ENCODE measurements at places on chromosomes 16 and 17.

DNA sequence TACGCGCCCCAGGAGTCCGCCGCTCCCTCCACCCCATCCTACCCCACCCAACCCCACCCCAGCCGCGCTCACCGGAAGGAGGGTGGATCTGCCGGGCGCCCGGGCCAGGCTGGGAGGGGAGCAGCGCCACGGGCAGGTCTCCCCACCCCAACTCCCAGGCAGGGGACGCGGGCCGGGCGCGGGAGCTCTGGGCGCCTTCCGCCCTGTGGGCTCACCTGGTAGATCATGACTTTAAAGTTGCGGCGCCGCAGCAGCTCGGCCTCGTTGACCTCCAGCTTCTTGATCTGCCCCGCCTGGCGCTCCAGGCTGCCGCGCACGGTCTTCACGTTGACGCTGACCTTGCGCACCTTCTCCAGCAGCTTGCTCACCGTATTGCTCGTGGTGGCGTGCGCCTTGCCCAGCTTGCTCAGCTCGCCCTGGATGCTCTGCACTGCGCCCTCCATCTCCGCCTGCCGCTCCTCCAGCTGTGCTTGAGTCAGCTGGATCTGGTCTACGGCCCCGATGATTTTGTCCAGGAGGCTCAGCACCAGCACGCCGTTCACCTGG is 571 bp downstream of the CAVIN1 start:
- peak; percentile 8 for DNase-seq

GRCh38 chr17:62882284-62882683 is 74.2 kb upstream of the MARCHF10 start:
- no peak for DNase-seq

DNA sequence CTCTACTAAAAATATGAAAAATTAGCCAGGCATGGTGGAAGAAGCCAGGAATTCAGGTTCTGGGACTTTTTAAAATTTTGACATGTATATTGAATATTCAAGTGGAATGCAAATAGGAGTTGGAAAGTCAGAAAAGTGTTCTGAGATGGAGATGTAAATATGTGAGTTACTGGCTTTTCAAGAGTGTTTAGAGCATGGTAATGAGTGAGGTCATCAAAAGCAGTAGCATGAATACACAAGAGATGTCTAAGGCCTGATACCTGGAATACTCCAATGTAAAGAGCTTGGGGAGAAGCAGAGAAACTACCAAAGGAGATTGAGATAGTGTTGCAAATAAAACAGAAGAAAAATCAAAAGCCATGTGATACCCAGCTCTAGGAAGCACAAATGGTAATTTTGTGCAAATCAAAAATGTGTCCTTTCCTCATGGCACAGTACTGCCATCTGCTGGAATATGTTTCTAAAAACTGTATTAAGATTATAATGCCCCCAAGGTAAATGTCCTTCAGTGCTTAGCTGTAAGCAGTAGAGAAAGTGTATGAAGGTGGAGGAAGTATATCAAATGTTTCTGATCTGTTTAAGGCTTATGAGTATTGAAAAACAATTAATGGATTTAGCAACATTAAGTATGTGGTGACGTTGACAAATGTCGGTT is 908.4 kb downstream of the KCNJ18 start:
- DNase-seq: no peak

- DNase-seq: no peak
These were observed 16.8 kb upstream of the LRRC37A3 start for GRCh38 chr17:64936117-64936516.

DNA sequence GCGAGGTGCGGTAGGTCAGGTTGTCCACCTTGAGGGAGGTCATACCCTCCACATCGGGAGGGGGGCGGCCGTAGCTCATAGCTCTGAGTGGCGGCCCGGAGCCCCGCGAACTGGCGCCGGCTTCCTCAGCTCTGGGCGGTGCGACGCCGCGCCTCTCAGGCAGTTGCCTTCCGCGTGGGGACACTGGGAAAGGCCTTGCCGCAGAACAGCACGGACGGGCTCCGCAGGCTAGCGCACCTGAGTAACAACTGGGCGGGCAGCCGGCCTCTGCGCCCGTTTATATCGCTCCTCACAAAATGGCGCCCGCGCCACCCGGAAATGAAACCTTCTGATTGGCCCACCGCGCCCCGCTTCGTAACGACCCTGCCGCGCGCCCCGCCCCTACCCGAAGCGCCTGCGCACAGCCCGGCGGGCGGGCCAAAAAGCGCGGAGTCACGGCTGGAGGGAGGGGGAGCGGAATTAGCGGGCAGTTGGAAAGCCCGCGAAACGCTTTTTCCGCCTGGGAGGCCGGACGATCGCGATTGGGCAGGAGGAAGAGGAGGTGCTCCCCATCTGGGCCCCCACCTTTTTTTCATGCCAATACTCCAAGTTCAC is at the start of gene SRSF2:
Gene SRSF2, minus strand, starts transcription at position 250 of the 594 bp plus-strand sequence. Its CDS starts 171 bp downstream, at position 79.
- peak; percentile 98 for DNase-seq

GRCh38 chr17:57994436-57994835 is 6.4 kb upstream of the VEZF1 start:
- no peak for DNase-seq

DNA sequence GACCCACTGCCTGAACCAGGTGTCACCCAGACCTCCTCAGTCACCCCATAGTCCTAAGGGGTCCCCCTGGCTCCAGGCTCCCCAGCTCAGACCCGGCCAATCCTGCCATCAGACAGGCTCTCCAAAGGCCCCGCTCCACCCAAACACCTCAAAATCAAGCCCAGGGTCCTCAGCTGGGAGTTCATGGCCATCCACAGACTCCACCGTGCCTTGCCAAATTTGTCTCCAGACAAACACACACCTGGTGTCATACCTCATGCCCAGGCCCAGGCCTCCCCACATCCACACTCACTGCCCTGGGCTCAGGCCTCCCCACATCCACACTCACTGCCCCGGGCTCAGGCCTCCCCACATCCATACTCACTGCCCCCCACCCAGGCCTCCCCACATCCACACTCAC is 12.5 kb downstream of the RPH3AL start:
- no peak for DNase-seq

DNA sequence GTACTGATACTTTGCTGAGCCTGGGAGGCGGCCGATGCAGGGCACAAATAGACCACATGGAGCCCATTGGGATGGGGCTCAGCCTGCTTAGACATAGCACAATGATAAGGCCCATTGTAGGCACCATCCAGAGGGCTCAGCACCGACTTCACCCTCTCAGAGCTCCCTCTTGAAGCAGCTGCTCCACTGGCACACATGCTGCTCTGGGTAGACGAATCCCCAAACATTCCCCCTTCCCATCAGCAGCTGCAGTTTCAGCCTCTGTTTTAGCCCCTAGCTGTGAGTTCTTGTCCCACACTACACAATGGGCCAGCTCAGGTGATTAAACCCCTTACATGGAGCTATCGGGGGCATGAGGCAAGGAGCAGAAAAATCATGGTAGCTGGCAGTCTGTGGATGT is 174.1 kb downstream of the RGS9 start:
- DNase-seq: no peak

DNA sequence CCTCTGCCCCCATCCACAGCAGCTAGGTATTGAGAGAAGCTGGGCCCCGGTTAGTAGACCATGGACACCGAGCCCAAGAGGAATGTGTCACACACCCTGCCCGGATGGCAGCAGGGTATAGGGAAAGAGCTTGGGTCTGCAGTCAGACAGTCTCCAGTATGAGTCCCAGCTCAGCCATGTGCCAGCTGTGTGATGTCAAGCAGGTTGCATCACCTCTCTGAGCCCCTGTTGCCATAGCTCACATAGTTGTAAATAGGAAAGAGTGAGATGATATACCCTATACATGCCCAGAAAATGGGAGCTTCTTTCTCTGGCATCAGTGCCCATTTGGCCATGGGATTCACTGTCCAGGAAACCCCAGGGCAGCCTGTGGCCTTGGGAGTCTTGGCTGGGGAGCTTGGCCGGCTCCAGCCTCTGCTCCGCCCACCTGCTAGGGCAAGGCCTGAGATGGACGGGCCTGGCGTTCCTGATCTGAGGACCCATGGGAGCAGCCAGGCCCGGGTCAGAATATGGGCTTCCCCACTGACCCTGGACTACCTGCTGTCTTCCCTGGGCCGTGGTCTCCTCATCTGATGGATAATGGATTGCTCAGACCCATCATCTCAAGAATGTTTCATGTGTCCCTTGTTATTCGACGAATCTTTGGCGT is 13.2 kb downstream of the CD300LG start:
- no peak for DNase-seq

GRCh38 chr17:50111673-50112655 is 16.8 kb downstream of the PDK2 start:
- no peak for DNase-seq

DNA sequence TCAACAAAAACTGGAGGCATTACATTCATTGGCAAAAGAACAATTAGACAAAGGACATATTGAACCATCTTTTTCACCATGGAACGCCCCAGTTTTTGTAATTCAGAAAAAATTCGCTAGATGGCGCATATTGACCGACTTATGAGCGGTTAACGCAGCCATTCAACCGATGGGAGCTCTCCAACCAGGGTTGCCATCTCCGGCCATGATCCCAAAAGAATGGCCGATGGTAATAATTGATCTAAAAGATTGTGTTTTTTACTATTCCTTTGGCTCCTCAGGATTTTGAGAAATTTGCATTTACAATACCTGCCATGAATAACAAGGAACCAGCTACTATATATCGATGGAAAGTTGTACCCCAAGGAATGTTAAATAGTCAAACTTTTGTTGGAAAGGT is 21.4 kb downstream of the ALOX15B start:
- DNase-seq: peak; percentile 70

DNA sequence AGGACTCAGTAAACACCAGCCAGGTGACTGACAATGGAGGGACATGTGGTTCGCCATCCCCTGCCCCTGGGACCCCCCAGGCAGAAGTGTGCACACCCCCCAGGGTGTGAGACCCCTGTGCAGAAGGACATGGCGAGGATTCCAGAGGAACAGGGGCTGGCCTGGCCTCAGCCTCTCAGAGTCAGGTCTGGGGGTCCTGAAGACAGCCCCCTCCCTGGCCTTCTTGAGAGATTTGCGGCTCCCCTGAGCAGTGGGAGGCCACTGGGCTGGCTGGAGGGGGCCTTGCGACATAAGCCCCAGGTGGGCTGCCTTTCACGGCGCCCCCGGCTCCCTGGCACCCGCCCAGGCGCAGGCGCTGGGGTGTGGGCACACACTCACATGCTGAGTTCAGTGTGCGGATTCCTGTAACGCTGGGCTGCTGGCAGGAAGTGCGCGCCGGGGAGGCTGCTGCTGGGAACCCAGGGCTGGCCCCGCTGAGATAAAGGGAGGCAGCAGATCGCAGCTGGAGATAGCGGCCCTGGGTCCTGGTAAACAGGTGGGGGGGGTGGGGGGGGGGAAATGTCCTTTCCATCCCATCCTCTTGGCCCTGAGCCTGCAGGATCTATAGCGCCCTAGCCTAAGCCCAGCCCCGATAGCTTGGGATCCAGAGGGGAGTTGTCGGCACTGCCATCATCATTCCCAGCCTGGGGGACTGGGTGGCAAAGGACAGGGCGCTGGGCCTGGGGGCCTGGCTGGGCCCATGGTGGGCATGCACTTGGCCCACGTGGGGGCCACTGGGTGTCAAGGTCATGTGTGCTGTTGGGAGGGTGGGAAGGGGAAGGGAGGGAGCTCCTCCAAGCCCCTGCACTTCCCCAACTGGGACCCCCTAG is 27.1 kb downstream of the TMEM235 start:
- peak; percentile 89 for DNase-seq

- DNase-seq: no peak
These were observed 389.7 kb downstream of the SOX9 start for GRCh38 chr17:72510351-72511016.

DNA sequence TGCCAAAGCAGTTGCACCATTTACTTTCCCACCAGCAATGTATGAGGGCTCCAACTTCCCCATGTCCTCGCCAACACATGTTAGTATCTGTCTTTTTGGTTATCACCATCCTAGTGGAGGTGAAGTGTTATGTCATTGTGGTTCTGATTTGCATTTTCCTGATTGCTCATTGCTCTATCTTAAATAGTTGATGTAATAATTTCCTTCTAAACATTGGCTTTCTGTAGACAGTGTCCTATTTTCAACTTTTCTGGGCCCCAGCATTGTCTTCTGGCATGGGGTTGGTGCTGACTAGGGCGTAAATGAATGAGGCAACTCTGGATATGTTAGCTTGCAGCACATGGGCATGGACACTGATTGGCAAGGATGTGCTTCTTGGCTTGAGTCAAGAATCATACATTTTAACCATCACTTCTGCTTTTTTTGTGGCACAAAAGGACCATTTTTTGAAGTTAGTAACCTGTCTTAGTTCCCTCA is 25.1 kb downstream of the PLCG2 start:
- DNase-seq: no peak

GRCh38 chr16:5176505-5176904 is 78.9 kb upstream of the EEF2KMT start:
- DNase-seq: no peak

DNA sequence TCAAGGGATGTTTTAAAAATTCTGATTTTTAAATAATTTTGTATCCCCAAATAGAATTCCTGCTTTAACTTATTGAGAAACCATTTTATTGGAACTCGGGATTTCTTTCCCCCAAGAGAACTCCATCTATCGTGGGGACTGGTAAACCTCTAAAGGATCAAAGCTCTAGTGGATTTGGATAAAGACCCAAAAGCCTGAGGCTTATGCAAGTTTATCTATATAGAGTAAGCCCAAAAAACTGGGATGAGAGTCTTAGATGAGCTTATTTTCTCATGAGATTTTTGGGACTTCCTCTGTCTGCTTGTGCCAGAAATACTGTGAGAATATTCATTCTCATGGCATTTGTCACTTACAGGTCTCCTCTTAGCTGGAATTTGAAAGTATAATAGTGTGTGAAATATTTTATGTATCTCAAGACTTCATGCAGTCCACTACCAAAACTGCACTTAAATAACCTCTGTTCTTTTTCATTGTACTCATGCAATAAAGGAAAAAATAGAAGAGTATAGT is 333.1 kb downstream of the BCAS3 start:
- no peak for DNase-seq

DNA sequence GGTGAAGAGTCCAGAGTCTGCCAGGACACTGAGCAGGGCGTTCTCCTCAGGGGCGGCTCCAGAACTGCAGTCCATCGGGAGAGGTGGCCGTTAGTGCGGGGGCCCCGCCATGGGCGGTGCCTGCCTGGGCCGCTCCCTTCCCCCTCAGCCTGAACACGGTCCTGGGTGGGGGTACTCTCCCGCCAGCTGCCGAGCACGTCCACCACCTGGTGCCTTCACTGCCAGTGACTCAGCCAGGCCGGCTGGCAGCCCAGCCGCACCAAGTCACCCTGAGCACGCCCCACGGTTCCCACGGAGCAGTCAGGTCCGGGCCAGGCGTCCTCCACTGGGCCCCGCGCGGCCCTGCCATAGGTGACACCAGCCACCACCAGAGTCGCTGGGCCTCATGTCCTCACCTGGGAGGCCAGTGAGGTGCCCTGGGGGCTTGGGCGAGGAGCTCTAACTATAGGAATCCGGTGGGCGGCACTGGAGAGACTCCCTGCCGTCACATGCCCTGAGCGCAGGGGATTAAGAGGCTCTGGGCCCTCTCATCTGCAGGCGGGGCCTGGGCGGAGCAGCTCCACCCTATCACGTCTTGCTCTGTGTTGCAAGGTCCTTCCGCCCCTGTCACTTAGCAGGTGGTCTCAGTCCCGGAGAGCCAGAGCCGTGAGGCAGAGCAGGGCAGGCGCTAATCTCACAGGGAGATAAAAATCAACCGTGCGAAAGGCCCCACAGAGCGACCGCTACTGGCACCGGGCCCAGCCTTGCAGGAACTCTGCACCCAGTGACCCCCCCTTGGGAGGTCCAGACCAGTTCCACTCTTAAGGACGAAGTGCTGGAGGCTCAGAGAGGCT is 14.3 kb downstream of the PIEZO1 start:
- no peak for DNase-seq
